Cardiac muscle cell (in vitro differentiated cells and primary cell): ENCODE measurements at places on chromosomes 11 and 22. TPM values are rescaled to one million over a fixed set of nuclear protein-coding genes. Genes with fewer than 3 reads are reported as not detected.
A peak's percentile ranks its signal among the peaks of the same experiment; 100 is the strongest.

The SLC17A6 gene
- not detected in 2 replicates for total RNA-seq

The CECR2 gene
- 17.3 and 32.3 TPM in 2 replicates for total RNA-seq

The LARGE2 gene
- 4.9 and 5.8 TPM in 2 replicates for total RNA-seq

The BUD13 gene
- total RNA-seq = 19.5 and 19.8 TPM in 2 replicates

The P2RX6 gene
- total RNA-seq = 8.6 and 11.8 TPM in 2 replicates

The MYBPC3 gene
- total RNA-seq = 489 and 605 TPM in 2 replicates

The POTEH gene
- total RNA-seq = not detected in 2 replicates

The SLC22A6 gene
- total RNA-seq = not detected in 2 replicates

The PPP1CA gene
- total RNA-seq = 142 and 174 TPM in 2 replicates

The SYT7 gene
- 8.7 and 12.1 TPM in 2 replicates for total RNA-seq

The SLC25A22 gene
- total RNA-seq = 17.6 and 34.7 TPM in 2 replicates

The APOA5 gene
- total RNA-seq = not detected in 2 replicates

The SCN2B gene
- 1.5 and 2.5 TPM in 2 replicates for total RNA-seq

DNA sequence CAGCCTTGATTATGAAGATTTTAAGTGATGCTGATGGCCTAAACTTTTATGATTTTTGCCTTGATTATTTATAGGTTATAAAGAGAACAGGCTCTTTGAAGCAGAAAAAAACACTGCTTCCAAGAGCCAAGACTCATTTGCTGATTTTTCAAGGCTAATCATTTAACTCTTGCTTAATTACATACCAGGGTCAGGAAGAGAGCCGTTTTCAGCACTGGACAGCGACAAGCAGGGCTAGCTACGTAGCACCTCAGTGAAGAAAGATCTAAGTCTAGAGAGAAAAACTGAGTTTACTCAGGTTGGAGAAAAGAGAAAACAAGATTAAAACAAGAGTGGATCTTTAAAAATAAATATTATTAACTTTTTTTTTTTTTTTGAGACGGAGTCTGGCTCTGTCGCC is 615.4 kb upstream of the B3GAT1 start:
- H3K27me3 ChIP-seq = no peaks in the 10 kb centered on the region
- no peak overlapping the region for H3K4me3 ChIP-seq
- no peaks in the 10 kb centered on the region for H3K36me3 ChIP-seq
- peak; percentile 87 for DNase-seq
- no peaks in the 10 kb centered on the region for H3K4me1 ChIP-seq

- H3K27ac ChIP-seq = peak overlapping the region; percentile 8
- H3K4me3 ChIP-seq = no peak overlapping the region
- no peak for DNase-seq
- H3K27me3 ChIP-seq = no peaks in the 10 kb centered on the region
These were observed 27.7 kb upstream of the PPP6R3 start for GRCh38 chr11:68432874-68433273.

DNA sequence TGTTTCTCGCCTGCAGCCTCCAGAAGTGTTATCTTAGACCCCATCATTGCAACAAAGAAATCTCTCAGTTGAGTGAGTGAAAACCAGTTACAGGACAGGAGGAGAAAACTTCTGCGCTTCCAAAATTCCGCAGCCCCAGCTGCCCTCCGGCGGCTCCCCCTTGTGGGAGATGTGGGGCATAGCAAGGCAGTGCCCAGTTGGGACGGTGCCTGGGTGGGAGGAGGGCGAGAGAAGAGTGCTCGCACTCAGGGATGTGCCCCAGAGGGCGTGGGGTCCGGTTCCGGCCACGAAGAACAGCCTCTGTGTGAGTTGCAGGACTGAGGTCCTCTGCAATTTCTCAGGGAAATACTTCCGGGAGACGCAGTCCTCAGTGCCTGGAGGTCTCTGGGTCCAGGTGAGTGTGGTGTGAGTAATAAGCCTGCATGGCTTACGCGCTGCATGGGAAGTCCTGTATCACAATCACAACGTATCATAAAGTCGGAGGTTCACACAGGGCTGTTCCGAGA is 87.0 kb upstream of the BLID start:
- no peaks in the 10 kb centered on the region for H3K36me3 ChIP-seq
- no peaks in the 10 kb centered on the region for H3K27me3 ChIP-seq
- peaks cover 14% of the 10 kb centered on the region for H3K4me1 ChIP-seq
- no peak overlapping the region for H3K4me3 ChIP-seq
- H3K27ac ChIP-seq = no peak overlapping the region

DNA sequence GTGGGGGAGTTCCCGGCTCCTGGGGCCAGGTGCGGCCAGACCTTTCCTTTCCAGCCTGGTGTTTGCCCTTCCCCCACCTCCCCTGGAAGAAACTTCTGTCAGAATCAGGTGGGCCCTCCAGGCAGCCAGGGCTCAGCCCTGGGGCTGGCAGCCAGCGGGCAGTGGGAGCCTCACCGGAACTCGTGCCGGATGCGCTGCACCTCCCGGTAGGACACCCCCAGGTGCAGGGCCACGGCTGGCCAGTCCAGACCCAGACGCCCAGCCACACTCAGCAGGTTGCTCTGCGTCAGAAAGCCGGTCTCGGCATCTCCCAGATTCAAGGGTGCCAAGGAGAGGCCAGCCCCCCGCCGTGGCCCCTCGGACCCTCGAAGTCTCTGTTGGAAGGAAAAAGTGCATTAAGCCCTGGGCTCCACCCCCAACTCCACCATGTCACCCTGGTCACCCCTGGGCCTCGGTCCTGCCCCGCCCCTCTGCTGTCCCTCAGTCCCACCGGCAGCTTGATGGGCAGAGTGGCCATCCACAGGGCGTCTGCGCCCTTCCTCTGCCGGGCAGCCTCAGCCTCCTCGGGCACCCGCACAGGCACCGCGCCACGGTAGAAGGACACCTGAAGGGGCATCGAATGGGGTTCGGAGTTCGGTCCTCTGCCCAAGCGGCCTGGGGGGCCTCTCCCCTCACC is 1.7 kb upstream of the SLC25A22 start:
- H3K4me3 ChIP-seq = no peak overlapping the region
- no peaks in the 10 kb centered on the region for H3K36me3 ChIP-seq
- H3K27ac ChIP-seq = no peak overlapping the region
- DNase-seq = no peak

- H3K36me3 ChIP-seq = no peaks in the 10 kb centered on the region
- no peak overlapping the region for H3K27ac ChIP-seq
- H3K4me1 ChIP-seq = no peaks in the 10 kb centered on the region
These were observed 37.4 kb downstream of the COMMD9 start for GRCh38 chr11:36251823-36252222.

- DNase-seq = peak; percentile 58
- H3K27me3 ChIP-seq = no peaks in the 10 kb centered on the region
- H3K4me1 ChIP-seq = peaks cover 25% of the 10 kb centered on the region
These were observed 123.6 kb downstream of the ABTB2 start for GRCh38 chr11:34234086-34234740.

- DNase-seq = no peak
- H3K27me3 ChIP-seq = no peaks in the 10 kb centered on the region
- no peak overlapping the region for H3K4me3 ChIP-seq
- H3K36me3 ChIP-seq = no peaks in the 10 kb centered on the region
- H3K27ac ChIP-seq = no peak overlapping the region
- peaks cover 46% of the 10 kb centered on the region for H3K4me1 ChIP-seq
These were observed 177.3 kb downstream of the DBX1 start for GRCh38 chr11:19982774-19983495.

- peak overlapping the region; percentile 94 for H3K27ac ChIP-seq
- DNase-seq = peak; percentile 57
- H3K4me1 ChIP-seq = peaks cover 24% of the 10 kb centered on the region
- H3K4me3 ChIP-seq = peak overlapping the region; percentile 87
- H3K36me3 ChIP-seq = peaks cover 34% of the 10 kb centered on the region
- no peaks in the 10 kb centered on the region for H3K27me3 ChIP-seq
These were observed 953 bp upstream of the PACS1 start for GRCh38 chr11:66068923-66069714.

DNA sequence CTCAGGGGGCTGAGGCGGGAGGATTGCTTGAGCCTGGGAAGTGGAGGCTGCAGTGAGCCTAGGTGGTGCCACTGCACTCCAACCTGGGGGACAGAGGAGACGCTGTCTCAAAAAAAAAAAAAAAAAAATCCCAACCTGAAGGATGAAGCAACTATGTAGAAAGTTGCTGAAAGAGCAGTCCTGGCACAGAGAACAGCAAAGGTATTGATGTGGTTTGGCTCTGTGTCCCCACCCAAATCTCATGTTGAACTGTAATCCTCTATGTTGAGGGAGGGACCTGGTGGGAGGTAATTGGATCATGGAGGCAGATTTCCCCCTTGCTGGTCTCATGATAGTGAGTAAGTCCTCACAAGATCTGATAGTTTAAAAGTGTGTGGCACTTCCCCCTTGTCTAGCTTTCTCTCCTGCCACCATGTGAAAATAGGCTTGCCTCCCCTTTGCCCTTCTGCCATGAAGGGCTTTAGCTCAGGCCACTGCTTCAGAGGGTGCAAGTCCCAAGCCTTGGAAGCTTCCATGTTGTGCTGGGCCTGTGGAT is 10.7 kb upstream of the SERPING1 start:
- H3K27ac ChIP-seq = no peak overlapping the region
- H3K4me1 ChIP-seq = peaks cover 17% of the 10 kb centered on the region
- no peak for DNase-seq
- no peaks in the 10 kb centered on the region for H3K36me3 ChIP-seq

DNA sequence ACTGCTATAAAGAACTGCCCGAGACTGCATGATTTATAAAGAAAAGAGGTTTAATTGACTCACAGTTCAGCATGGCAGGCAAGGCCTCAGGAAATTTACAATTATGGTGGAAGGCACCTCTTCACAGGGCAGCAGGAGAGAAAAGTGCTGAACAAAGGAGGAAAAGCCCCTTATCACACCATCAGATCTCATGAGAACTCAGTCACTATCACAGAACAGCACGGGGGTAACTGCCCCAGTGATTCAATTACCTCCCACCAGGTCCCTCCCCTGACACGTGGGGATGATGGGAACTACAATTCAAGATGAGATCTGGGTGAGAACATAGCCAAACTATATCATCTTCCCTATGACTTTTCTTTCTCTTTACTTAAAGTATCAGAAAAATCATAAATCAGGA is 104.0 kb upstream of the SYN3 start:
- no peak for DNase-seq
- H3K27ac ChIP-seq = no peak overlapping the region
- no peak overlapping the region for H3K4me3 ChIP-seq
- no peaks in the 10 kb centered on the region for H3K36me3 ChIP-seq

DNA sequence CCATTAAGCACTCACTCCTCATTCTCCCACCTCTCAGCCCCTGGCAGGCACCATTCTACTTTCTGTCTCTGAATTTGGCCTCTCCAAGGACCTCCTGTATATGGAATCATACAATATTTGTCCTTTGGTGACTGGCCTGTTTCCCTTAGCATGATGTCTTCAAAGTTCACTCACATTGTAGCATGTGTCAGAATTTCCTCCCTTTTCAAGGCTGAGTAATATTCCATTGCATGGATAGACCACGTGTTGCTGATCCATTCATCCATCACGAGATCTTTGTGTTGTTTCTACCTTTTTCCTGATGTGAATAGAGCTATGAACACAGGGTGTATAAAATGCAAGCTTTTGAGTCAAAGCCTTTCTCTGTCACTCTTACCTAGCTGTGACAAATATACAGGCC is 11.6 kb downstream of the FADS2 start:
- H3K27ac ChIP-seq = no peak overlapping the region
- DNase-seq = no peak
- peaks cover 3% of the 10 kb centered on the region for H3K4me1 ChIP-seq
- H3K36me3 ChIP-seq = peaks cover 44% of the 10 kb centered on the region

GRCh38 chr11:88491674-88492073 is 154.1 kb upstream of the CTSC start:
- no peak overlapping the region for H3K27ac ChIP-seq
- no peak for DNase-seq

DNA sequence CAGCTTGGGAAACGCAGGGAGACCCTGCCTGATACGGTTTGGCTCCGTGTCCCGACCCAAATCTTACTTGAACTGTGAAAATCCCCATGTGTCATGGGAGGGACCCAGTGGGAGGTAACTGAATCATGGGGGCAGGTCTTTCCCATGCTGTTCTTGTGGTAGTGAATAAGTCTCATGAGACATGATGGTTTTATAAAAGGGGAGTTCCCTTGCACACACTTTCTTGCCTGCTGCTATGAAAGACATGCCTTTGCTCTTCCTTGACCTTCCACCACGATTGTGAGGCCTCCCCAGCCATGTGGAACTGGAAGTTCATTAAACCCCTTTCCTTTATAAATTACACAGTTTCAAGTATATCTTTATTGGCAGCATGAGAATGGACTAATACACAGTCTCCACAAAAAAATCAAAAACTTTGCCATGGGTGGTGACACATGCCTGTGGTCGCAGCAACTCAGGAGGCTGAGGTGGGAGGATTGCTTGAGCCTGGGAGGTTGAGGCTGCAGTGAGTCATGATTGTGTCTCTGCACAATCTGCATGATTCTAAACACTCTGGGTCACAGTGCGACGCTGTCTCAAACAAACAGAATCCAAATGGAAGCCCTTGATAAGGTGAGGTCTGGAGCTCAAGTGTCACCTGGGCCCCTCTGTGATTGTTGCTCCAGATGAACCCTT is 34.9 kb downstream of the SYN3 start:
- H3K4me3 ChIP-seq = no peak overlapping the region
- no peaks in the 10 kb centered on the region for H3K4me1 ChIP-seq
- H3K27ac ChIP-seq = no peak overlapping the region
- no peaks in the 10 kb centered on the region for H3K36me3 ChIP-seq

DNA sequence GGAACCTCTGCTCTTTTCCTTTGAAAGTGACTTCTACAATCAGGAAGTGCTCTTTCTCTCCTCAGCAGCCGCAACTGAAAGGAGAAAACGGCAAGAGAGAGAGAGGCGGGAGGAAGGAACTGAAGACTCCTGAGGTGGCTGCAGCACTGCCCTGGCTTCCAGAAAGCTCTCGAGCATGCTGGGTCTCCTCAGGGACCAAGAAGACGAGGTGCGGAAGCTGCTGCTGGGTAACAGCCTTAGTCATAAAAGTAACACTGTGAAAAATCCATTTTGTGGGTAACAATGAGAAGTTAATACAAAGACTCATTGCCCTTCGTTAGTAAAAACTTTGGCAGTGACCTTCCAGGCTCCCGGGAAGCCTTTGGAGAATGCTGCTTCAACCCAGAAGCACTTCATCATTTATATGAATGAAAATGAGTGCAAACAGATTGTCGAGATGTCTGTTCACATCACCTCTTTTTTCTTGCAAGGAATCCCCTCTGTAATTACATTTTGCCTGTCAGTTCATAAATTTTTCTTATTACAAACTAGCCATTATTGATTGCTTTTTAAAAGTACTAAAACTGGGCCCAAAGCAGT is 473.4 kb downstream of the SOX6 start:
- no peak for DNase-seq
- peaks cover 19% of the 10 kb centered on the region for H3K4me1 ChIP-seq
- H3K27me3 ChIP-seq = no peaks in the 10 kb centered on the region
- H3K4me3 ChIP-seq = no peak overlapping the region

GRCh38 chr11:110447897-110448745 is 18.4 kb downstream of the FDX1 start:
- H3K4me3 ChIP-seq = no peak overlapping the region
- no peak for DNase-seq
- H3K27ac ChIP-seq = no peak overlapping the region
- no peaks in the 10 kb centered on the region for H3K36me3 ChIP-seq
- H3K4me1 ChIP-seq = no peaks in the 10 kb centered on the region

GRCh38 chr11:63762654-63763495 is 5.7 kb downstream of the ZFTA start:
- H3K4me3 ChIP-seq = peak overlapping the region; percentile 12
- H3K36me3 ChIP-seq = peaks cover 5% of the 10 kb centered on the region
- DNase-seq = peak; percentile 58
- no peak overlapping the region for H3K27ac ChIP-seq
- no peaks in the 10 kb centered on the region for H3K27me3 ChIP-seq

- peaks cover 13% of the 10 kb centered on the region for H3K36me3 ChIP-seq
- H3K4me1 ChIP-seq = peaks cover 21% of the 10 kb centered on the region
- H3K27me3 ChIP-seq = no peaks in the 10 kb centered on the region
- DNase-seq = no peak
These were observed 16.9 kb upstream of the BID start for GRCh38 chr22:17791196-17791595.
